Muscle of arm (tissue), 14 donors: ENCODE measurements at places on chromosomes 16 and 17.

DNA sequence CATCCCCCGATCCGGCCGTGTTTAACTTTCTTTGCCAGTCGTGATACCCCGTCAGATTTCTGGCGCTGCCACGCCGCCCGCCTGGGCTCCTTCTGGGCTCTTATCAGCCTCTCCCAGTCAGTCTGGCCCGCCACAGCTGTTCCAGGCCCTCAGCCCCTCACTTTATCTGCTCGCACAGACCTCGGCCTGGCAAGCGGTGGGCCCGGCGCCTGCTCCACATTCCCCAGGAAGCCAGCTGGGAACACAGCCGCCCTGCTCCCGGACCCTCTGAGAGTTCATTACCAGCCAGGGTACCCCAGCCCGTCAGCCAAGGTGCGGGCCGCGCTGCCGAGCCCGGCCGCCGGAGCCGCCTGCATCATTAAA, 157.5 kb downstream of the ZNF423 start:
- DNase-seq: peak; percentile 31

- DNase-seq: no peak
Measured at GRCh38 chr17:32486701-32487472, at the start of gene CDK5R1. CDK5R1 (plus strand) TSS chr17:32486993; CDS start chr17:32487621, 628 bp downstream.

GRCh38 chr16:81623365-81624102, 155.6 kb upstream of the PLCG2 start:
- peak; percentile 40 for DNase-seq

- no peak for DNase-seq
Measured at GRCh38 chr17:59853168-59853918, 39.4 kb downstream of the TUBD1 start.

- peak; percentile 15 for DNase-seq
Measured at GRCh38 chr17:72022328-72023275, 98.2 kb upstream of the SOX9 start.

GRCh38 chr16:1007284-1007850, 25.8 kb downstream of the SOX8 start:
- no peak for DNase-seq

GRCh38 chr16:7330709-7331108, 1.9 kb upstream of the RBFOX1 start:
- DNase-seq: no peak

GRCh38 chr17:4590981-4591453, 6.7 kb downstream of the SMTNL2 start:
- DNase-seq: no peak

DNA sequence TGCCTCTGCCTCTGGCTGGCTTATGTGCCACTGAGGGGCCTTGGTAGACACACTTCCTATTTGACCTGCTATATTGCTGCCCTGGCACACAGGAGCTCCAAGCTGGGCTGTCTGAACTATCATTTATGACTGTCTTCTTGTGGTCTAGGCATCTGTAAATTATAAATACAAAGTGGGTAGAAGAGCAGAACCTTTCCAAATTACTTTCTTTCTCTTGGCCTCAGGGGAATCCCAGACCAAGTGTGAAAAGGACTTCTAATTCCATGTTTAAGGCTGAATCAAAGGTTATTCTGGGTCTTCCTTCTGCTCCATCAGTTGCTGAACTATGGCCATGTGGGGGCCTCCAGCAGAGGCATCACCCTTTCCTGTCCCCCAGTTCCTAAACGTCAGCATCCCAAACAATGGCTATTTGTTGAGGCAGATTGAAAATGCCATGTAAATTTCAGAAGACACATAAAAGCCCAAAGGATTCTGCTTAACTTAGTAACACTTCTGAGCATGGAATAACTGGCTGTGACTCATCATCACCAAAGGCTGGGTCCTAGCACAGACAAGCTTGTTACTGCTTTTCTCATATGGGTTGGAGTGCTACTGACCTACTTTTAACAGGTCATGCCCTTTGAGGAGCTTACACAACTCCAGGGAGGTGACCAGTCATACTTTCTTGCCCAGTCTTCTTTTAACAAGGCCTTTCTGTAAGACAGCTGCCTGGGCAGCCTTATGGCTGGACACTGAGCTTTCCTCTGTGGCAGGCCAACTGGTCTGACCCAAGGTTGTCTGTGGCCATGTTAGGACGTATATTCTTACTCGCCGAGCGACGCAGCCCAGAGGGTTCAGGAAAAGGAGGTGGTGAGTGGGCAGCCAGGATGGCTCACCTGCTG, 154.8 kb downstream of the VPS53 start:
- no peak for DNase-seq

DNA sequence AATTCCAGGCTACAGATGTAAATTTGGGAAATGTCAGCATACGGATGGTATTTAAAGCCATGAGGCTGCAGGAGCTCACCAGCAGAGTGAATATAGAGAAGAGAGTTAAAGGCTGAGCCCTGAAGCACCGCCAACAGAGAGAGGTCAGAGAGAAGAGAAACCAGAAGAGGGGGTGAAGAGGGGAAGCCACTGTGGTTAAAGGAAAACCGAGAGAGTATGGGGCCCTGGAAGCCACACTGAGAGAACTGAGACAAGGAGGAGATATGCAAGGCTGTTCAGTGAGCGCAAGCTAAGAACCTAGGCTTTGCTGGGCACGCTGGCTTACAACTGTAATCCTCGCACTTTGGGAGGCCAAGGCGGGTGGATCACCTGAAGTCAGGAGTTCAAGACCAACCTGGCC, 24.6 kb downstream of the COPRS start:
- no peak for DNase-seq

- DNase-seq: no peak
Measured at GRCh38 chr16:10931134-10931533, 11.1 kb downstream of the DEXI start.

DNA sequence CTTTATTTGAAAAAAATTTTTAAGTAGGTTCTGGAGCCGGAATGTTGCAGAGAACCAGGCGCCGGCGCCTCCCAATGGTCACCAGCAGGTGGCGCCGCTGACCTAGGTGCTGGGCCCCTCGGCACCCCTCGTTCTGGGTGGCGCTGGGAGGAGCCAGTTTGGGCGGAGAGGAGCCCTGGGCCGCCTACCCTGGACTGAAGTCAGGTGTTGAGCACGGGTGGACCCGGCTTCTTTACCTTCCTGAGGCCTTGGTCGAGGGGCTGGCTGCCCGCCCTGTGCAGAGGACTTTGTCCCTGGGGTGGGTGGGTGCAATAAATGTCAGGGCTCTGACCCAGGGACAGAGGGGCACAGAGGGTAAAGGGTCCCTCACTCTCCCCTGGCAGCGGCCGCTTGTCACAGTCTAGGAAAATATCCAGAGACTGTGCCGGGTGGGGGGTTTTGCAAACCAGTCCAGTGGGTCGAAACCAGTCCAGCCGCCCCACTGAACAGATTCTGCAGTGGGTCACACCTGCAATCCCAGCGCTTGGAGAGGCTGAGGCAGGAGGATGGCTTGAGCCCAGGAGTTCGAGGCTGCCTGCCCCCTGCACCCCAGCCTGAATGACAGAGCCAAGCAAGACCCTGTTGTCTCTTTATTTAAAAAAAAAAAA, 30.1 kb upstream of the TNFRSF13B start:
- DNase-seq: peak; percentile 76

DNA sequence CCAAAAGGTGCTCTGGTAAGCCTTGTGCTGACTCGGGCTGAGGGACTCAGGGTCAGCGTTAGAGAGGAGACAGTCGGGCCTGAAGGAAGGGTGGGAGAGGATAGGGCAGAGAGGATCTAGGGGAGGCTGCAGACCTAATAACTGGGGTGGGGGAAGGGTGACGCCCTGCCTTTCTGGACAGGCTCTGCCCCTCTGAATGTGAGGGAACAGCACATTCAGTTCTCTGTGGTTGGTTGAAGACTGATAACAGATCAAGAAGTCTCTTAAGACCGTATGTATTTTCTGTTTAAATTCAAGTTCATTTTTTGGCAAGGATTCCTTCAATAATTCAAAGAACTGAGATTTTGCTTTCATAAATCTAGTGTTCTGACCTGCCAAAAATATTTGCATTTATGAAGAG, 56.2 kb upstream of the TEKT3 start:
- DNase-seq: no peak

DNA sequence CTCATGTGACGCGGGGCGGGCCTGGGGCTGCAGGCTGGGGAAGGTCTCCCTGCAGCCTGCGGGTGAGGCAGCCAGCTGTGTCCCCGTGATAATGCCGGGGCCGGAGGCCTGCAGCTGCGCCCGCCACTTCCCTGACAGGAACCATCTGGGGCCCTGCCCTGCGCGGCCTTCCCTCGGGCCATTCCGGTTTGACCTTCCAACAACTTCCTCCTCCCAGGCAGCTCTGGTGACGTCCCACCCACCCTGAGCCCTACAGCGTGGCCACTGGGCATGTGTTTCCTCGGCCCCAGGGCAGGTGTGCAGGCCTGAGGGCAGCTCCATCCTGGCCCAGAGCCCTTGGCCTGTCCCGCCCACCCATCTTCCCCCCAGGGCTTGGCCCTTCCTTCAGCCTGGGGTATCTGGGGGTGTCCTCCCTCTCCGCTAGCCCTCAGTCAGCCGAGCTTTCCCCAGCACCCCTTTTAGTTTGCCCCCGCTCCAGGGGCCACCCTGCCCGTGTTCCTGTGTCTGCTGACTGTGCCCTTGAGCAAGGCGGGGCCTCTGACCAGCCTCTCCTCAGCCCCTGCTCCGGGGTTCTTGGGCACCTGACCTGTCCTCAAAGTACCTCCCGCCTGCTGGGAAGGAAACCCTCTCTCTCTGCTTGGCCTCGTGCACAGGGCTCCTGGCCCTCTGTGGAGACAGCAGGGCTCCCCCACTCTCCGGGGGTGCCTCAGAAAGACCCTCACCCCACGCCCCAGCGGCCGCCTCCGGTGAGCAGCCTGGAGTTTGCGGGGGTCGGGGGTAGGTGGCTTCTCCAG, at the start of gene CBFA2T3:
Gene CBFA2T3 (minus strand): TSS at position 190 of the 794 bp plus-strand sequence. CDS start 400 bp downstream, outside the sequence.
- peak; percentile 45 for DNase-seq

DNA sequence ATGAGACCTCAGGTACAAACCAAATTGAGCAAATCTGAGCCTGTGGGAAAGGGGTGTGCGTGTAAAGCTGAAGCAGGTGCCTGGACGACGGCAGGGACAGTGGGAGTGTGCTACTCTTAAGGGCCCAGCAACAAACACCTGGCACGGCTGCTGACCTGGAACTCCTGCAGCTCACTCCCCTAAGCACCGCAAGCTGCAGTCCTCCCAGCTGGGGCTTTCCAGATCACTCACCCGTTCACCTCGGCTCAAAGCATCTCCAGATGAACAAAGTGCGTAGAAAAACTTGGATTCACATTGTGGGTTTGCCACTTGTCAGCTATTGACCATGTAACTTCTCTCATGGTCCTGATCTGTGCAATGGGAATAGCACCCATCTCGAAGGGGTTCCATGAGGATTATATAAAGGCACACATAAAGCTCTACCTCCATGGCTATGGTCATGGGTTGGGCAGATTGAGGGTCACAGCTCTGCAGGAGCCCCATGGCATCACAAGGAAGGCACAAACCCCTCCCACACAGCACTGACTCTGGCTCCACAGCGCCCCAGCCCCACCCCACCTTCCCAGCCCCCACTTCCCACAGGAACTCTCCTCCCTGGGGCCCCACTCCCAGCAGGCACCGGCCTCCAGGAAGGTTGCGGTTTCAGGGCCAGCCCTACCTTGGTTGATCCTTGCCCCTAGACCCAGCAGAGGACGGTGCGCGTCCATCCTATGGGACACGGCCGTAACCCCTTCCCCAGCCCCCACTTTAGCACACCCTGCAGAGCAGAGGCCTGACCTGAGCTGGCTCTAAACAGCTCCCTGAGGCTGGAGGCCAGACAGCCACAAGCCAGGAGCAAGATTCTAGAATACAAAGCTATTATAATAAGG, 21.9 kb downstream of the ST3GAL2 start:
- no peak for DNase-seq

DNA sequence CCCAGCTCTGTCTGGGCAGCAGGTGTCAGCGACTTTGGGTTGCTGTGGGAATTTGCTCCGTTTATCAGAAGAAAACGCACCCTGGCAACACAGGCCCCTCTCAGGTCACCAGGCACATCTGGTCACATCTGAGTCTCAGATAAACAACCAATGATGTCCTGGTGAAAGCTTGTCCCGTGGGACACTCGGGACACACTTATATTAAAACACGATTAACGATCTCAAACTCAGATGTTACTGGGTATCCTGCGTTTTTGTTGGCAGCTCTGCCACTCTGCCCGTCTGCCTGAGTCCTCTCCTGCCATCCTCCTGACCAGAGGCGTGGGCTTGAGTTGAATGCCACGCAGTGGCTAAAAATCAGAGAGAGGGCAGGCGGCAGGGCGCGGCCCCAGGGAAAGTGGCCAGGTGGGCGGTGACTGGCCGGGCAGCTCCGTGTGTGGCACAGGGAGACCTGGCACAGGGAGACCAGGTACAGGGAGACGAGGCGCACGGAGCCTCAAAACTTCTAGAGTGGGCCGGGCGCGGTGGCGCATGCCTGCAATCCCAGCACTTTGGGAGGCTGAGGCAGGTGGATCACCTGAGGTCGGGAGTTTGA, 2.1 kb downstream of the SECTM1 start:
- DNase-seq: no peak

- DNase-seq: no peak
Measured at GRCh38 chr17:35555691-35556090, 4.9 kb downstream of the SLFN14 start.

DNA sequence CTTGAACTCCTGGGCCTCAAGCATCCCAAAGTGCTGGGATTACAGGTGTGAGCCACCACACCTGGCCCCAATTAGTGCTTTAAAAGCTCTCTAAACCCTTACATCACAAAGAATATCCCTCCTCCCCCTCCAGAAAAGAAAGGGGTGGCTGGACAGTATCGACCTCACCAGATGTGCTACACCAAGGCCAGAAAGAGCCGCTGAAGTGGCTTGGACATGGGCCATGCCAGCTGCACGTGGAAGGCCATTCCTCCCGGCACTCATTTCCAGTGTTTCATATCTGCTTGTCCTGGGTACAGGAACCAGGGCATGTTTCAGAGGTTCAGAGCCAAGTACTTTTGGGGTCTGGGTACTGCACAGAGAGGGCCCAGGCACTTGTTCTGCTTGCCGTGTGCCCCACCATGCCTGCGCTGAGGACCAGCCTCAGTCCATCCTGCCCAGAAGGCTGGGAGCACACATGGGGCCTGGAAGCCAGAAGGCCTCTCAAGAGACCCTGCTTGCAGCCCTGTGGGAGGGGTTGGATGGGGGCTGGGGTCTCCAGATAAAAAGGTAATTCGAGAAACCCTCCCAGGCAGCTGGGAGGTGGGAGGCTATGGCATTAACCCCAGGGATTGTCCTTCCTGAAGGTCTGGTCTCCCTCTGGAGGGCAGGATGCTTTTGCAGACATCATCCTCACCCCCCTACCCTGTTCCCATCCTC, 3.5 kb upstream of the SRRM2 start:
- DNase-seq: no peak

DNA sequence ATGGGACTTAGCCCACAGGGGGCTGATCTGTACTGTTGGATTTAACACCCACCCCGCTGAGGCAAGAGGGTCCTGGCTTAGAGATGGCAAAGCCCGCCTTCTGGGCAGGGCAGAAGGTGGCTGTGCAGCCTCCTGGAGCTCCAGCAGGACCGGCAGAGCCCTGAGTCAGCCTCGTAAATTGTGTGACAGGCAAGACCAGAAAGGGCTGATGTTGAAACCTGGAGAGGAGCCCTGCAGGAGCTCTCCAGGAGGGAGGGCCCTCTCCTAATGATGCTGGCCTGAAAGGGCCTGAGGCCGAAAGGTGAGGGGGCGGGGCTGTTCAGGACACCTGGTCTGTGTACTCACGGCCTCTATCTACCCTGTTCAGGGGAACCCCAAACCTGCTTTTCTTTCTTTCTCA, 22.5 kb upstream of the MYO15B start:
- DNase-seq: no peak

GRCh38 chr17:19317359-19318095, 45.0 kb downstream of the B9D1 start:
- peak; percentile 63 for DNase-seq

GRCh38 chr16:11093572-11094074, 149.3 kb downstream of the CLEC16A start:
- no peak for DNase-seq
